ENCODE measurements at places on chromosomes 12 and 14.

GRCh38 chr14:94682061-94682516 lies 69.9 kb downstream of the SERPINA3 start:
- no peak for DNase-seq

DNA sequence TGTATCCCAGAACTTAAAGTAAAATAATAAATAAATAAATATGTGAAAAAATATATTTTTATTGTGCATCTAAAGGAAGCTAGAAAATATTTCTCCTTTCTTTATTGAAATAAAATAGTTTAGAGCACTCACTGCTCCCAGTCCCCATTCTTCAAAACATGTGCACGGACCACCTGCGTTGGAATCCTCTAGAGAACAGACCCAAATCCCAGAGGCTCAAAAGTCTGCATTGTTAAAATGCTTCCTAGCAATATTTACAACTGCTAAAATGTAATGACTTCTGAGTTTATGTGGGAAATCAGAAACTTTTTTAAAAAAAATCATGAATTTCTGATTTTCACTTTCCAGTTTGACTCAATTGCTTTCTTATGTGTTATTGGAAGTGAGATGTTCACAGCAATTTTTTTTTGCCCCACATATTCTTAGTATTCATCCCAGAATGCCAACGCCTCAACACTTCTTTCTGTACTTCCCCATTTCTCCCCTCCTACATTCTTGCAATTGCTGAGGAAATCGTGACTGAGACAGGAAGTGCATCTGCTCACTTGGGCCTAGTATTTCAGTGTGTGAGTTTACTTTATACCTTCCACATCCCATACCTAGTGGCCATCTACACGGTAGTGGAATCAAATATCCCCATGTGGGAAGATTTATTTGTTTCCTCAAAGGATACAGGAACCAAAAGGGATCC lies 116.0 kb upstream of the FLRT2 start:
- DNase-seq: no peak

- DNase-seq: no peak
Observed at GRCh38 chr12:107372229-107372658, 278.9 kb upstream of the CRY1 start.

DNA sequence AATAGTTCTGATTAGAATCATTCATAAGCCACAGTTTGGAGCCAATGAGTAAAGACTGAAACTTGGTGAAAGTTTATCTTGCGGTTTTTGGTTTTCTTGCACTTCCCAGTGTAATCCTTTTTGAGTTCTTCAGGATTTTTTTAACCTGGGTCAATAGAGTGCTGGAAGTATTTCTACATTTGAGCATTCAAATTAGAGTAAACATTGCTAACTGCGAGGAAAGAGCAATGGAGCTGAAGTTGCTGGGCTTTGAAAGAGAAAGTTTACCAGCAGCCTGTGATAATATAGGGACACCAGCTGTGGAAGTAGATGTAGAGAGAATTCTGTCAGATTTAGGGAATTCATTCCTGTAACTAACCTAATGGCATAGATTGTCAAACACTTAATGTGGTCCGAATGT lies 30.3 kb downstream of the ANO6 start:
- DNase-seq: no peak

Measured in NCI-H187 treated with DMSO at 0.1 percent for 48 hours (cell line).